T-helper 2 cell treated with Interferon-gamma antibody and Interleukin-4, amounts not matched to agents 100 ng/mL and 5 ng/mL, for 36 hours (primary cell): ENCODE measurements at places on chromosomes 12 and 14. TPM values are rescaled to one million over a fixed set of nuclear protein-coding genes. Genes with fewer than 3 reads are reported as not detected.

The IL23A gene
- 8.6 and 10.1 TPM in 2 replicates for total RNA-seq

The DRAM1 gene
- 2.4 and 3.0 TPM in 2 replicates for total RNA-seq

The RAD9B gene
- 0.36 and 0.75 TPM in 2 replicates for total RNA-seq

The EIF2S1 gene
- 137 and 139 TPM in 2 replicates for total RNA-seq

The LBHD2 gene
- total RNA-seq, result not detected in 2 replicates

The FGF6 gene
- not detected in 2 replicates for total RNA-seq

The TMTC2 gene
- total RNA-seq, result 1.7 and 2.0 TPM in 2 replicates

The TSHR gene
- 1.9 TPM in 2 replicates for total RNA-seq

The GARIN6 gene
- not detected in 2 replicates for total RNA-seq

The ARHGEF25 gene
- total RNA-seq, result 0.48 and 1.0 TPM in 2 replicates

The TSPAN19 gene
- not detected in 2 replicates for total RNA-seq

The E2F7 gene
- total RNA-seq, result 19.6 and 21.0 TPM in 2 replicates

The CMA1 gene
- not detected in 2 replicates for total RNA-seq

The SYNDIG1L gene
- total RNA-seq, result not detected in 2 replicates

The USP44 gene
- 2.9 and 4.9 TPM in 2 replicates for total RNA-seq

The MYL2 gene
- not detected in 2 replicates for total RNA-seq

The PLA2G1B gene
- not detected in 2 replicates for total RNA-seq

The AVPR1A gene
- not detected in 2 replicates for total RNA-seq

The SERPINA9 gene
- not detected in 2 replicates for total RNA-seq

The MARK3 gene
- total RNA-seq, result 78.0 and 85.3 TPM in 2 replicates

The SLC38A4 gene
- total RNA-seq, result not detected in 2 replicates

The THTPA gene
- total RNA-seq, result 10.9 and 19.9 TPM in 2 replicates

The BDKRB2 gene
- not detected in 2 replicates for total RNA-seq

The TUBA1A gene
- 90.7 and 92.8 TPM in 2 replicates for total RNA-seq

The UNC79 gene
- total RNA-seq, result 0.02 TPM in 1 of 2 replicates, not detected in the other

The PAH gene
- total RNA-seq, result not detected in 2 replicates

The KRT86 gene
- total RNA-seq, result 0.48 and 0.50 TPM in 2 replicates

The CFL2 gene
- 4.0 and 5.7 TPM in 2 replicates for total RNA-seq

The NEDD8 gene
- 191 and 199 TPM in 2 replicates for total RNA-seq

The NCAPD2 gene
- total RNA-seq, result 154 and 166 TPM in 2 replicates

The PLCZ1 gene
- not detected in 2 replicates for total RNA-seq

The AGAP2 gene
- 57.1 and 59.4 TPM in 2 replicates for total RNA-seq

The MIP gene
- not detected in 2 replicates for total RNA-seq

The PTGER2 gene
- total RNA-seq, result 123 and 128 TPM in 2 replicates
